ENCODE measurements at places on chromosomes 2 and 18.

DNA sequence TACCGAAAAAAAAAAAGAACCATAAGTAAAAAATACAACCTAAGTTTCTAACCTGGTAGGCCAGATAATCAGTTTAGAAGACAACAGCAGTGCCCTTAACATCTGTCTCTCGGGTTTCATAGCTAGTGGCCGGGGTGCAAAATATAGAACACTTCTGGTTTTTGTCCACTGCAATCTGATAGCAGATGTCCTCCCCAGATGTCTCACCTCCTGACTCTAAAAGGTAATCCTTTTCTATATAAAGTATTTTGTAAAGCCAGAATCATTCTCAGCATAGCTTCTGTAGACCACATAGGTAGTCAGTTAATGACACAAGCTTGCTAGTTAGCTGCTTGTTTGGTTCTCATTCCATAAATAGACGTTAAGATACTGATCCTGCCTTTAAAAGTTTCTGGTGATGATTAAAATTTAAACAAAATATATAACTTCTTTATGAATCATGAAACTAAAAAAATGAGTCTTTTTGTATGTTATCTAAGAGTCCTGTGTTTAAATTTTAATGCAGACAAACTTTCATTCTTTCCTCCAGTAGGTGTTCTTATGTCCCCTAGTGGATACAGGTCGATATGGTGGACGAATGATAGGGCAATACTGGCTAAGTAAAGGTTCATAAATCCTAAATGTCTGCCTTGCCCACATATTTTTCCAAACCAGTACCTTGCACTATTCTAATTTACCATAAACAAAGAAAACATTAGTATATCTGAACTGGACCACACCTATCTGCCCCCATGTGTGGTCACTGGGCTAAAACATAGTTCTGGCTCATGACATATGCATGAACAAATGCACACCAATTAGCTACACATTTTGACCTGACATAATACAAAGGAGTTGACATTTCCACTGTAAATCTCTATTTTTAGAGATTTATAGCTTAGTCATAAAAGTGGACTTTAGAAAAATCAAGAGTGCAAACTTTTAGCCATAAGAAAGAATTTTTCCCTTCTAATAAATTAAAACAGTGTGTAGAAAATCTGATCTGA lies 171.0 kb downstream of the SRBD1 start:
- no peak for DNase-seq

- no peak for DNase-seq
Measured at GRCh38 chr2:33728106-33728505, 129.0 kb upstream of the FAM98A start.

GRCh38 chr2:216201692-216202306 lies 92.7 kb downstream of the XRCC5 start:
- no peak for DNase-seq

DNA sequence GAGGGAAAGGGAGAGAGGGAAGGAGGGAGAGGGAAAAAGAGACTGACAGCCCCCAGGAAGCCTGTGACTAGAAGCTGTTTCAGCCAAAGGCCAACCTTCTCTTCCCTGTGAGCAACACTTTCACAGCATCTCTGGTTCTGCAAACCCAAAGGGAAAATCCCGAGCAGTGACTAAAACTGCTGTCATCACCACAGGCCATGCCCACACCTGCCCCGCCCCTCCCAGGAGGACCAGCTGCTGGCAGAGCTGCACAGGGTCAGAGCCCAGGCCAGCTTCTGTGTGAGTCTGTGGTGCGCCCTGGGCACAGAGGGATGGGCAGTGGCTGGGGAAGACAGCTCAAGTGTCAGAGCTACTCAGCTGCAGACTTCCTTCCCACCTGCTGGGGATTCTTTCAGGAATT lies 64.9 kb upstream of the OTOS start:
- no peak for DNase-seq

DNA sequence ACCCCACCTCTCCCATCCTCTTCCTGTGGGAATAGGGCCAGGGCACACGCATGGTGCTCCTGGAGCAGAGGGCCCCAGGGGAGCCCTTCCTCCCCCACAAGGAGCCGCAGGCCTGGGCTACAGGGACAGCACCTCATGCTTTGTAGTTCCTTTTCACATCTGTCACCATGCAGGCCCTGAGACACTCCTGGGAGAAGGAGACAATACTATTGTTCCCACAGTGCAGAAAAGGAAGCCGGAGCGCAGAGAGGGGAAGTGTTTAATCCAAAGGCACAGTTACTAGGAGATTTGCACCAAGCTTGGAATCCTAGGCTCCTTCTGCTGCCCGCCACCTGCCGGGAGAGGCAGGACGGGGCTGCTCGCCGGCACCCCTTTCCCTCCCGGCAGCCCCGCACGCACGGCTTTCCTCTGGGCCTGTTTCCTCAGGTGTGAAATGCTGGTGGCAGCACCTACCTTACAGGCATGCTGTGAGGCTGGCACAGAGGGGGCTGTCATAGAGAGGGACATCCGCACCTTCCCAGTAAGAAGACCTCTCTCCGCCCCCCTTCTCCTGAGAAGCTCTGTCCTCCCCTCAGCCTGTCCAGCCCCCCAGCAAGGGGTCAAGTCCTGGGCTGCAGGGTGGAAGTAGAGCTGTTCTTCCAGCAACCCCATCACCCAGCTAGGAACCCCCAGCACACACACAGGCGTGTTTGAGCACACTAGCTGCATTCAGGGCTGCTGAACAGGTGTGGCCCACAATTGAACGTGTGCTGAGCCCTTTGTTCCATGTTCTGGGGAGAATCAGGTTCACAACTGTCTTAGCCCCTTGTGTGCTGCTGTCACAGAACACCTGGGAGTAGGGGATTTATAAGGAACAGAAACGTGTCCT lies 62.6 kb downstream of the SMAD7 start:
- no peak for DNase-seq

DNA sequence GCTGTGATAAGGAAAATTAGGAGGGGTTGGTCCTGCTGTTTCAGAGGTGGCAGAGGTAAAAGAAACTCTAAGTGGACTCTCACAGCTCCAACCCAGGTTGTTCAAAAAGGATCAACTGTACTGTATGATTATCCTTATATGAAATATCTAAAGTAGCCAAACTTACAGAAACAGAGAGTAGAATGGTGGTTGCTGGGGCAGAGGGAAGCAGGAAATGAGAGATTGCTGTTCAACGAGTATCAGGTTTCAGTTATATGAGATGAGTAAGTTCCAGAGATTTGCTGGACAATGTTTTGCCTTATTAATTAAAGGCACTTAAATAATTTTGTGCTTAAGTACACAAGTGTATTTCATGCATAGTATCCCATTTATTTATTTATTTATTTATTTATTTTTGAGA lies 972.0 kb upstream of the LRRTM1 start:
- DNase-seq = no peak

- DNase-seq = no peak
Measured at GRCh38 chr18:40555914-40556313, 1399.1 kb upstream of the PIK3C3 start.

DNA sequence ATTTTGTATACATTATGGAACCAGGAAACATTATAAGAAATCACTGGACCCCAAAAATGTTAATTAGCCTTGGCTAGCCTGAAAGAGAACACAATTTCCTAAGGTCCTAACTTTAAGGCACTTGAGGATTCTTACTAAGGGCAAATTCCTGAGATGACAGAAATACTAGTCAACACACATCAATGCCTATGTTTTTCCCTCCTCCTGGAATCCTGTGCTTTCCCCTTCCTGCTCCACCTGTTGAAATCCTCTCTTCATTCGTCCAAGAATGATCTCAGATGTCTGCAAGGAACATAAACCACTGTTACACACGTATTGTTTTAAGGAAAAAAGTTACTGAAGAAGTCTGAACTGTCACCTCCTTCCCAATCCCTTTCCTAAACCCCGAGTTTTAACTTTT lies 21.2 kb upstream of the DARS1 start:
- DNase-seq = no peak

DNA sequence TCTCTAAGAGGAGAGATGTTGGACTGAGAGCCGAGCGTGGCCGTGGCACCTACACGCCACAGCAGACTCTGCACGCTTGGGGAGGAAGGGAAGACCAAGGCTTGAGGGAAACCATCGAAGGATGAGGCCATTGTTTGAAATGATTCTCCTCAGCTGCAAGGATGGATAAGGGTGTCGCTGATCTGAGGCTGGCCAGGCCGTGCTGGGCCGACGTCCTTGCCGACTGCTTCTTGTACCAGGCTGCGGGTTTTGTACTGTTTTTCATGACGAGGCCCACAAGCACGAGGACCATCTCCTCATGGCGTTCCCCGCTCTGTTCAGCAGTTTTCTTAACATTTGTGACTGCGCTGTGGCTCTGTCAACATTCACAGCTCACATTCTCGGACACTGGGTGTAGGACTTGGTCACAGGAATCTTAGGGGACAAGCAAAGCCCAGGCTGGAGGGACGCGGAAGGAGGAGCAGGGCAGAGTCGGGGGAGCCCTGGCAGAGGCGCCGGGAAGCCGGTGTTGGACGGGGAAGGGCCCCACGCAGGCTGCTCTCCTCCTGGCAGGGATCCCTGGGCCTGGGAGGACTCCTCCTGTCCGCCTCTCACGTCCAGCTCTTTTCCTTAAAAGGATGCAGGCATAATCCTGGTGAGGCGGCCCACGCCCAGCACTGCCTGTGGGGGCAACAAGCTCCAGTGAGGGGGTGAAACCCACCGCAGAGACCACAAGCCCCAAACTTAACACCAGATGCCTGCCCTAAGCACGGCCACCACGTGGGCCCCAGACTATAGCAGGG lies 259.0 kb upstream of the SALL3 start:
- no peak for DNase-seq

DNA sequence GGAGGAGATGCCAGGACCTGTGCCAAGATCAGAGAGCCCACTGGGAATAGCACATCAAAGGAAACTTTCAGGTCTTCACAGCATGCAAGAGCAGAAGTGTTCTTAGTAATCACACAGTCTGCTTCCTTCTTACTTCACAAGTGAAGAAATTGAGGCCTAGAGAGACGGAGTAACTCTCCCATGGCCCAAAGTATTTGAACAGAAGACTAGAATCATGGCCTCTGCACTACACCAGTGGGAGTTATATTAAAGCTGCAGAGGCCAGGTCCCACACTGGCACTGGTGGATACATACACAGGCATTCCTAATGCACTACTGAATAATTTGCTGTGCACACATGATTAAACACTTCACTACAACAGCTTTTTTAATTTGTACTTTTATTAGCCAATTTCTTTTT lies 107.6 kb upstream of the RMP24 start:
- no peak for DNase-seq

GRCh38 chr2:99079226-99079625 lies 62.3 kb upstream of the C2orf15 start:
- no peak for DNase-seq

DNA sequence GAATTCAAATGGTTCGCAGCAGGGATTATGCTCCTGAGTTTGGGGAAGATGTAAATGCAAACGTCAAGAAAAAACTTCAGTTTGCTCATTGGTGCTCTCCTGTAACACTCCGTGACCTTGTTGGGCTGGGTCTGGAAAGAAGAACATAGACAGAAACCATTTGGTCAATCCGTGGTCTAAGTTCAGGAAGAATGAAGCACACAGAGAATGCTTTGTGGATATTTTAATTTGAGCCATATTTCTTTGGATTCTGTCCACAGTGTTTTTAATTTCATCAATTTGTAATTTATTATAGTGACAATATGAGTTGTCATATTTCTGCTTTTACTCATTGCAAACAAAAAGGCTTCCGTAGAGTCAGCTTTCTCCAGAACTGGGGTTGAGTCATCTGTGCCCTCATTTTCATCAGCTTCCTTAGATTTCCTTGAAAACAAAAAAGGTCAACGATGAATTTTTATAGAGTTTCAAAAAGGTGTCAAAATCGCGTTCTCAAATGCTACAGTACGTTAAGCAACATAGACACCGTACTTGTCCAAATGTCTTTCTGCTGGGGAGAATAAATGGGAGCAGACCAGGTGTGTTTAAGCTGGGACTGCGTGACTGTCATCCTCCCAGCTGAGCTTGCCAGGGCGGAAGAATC lies 606.4 kb downstream of the RNF144A start:
- no peak for DNase-seq

DNA sequence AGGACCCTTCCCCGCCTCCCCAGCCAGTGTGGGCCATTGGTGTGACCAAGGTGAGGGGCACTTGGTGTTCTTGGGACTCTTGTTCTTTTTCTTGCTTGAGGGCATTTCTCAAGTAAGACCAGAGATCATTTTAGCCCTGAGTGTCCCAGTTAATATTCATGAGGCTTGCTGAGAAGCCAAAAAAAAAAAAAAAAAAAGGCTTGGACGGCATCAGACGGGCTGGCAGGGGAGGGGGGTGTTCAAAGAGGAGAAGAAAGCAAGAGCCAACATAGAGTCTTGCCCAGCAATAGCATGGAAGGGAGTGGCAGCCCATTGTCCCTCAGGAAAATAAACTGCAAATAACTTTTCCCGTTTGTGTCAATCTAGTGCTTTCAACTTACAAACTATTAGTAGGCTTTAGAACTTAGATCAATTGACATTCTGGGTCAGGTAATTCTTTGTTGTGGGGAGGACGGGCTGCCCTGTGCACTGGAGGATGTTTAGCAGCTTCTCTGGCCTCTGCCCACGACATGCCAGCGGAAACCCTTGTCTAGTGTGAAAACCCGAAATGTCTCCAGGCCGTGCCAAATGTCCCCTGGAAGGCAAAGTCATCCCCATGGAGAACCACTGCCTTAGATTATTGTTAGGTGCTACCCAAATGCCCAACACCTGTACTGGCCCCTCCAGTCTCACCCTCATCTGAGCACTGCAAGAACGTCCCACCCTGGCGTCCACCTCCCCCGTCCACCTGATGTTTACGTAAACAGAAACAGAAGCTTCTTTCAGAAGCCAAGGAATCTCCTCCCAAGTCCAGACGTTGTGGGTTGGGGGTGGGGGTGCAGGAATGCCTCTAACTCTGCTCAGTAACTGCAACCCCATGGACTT lies 163.4 kb downstream of the BCL2 start:
- DNase-seq = no peak

GRCh38 chr2:11659115-11659475 lies 10.9 kb downstream of the NTSR2 start:
- no peak for DNase-seq

DNA sequence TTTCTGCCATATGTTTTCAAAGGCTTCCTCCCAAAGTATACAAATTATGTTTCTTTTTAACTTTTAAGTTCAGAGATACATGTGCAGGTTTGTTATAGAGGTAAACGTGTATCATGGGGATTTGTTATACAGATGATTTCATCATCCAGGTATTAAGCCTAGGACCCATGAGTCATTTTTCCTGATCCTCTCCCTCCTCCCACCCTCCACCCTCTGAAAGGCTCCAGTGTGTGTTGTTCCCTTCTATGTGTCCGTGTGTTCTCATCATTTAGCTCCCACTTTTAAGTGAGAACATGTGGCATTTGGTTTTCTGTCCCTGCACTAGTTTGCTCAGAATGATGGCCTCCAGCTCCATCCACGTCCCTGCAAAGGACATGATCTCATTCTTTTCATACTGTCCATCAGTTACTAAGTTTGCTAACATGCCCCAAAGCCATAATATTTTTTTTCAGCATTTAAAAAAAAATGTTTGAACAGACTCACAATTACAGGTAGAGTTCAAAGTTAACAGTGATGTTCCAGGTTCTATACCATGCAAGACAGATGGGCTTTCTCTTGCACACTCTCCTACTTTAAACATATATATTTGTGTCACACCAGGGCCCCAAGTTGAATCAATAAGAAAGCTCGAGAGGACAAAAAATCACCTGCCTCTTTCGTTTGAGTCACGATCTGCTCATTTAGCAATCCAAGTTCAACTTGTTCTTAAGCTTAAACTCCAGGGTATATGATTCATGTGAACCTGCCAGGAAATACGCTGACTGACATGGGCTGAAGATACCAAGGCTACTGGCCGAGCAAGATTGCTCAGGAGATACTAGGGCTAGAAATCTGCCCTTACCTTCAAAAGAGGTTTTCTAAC lies 77.6 kb downstream of the AP1S3 start:
- no peak for DNase-seq

GRCh38 chr2:175523001-175523400 lies 341.5 kb upstream of the ATP5MC3 start:
- DNase-seq = no peak

Measured in Kasumi-1 (cell line).